ENCODE measurements at places on chromosomes 2 and 18.

DNA sequence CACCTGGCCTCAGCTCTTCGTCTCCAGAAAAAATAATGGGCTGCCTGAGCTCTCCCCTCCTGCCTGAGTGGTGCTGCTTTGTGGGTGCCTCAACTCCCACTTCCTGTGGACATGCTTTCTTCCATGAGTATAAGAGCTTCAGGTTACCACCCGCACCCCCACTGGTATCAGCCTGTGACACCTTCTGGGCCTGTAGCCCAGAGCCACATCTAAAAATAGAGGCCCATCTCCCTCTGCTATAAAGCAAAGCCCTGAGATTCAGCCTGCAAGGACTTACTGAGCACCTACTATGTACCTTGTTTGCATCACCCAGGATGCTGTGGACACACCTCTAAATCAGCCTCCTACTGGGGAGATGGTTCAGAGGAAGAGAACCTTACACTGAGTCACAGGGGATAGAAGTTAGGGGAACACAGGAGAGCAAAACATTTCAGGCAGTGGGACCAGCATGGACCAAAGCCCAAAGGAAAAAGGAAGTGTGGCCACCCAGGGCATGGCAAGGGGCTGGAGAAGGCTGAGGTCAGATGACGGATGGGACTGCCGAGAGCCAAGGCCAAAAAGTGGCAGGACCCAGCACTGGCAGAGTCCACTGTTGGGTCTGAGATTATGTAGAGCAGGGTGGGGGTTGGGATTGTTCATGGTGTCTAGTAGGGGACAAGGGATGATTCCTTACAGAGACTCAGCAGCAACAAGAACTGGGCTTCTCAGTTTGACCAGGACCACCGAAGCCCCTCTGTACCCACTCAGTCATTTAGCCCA is 123.7 kb upstream of the PPP1CB start:
- DNase-seq = no peak

GRCh38 chr2:241282555-241282954 is 32.9 kb downstream of the HDLBP start:
- DNase-seq = no peak

- no peak for DNase-seq
Observed at GRCh38 chr2:218885981-218886947, 5.6 kb downstream of the WNT10A start.

GRCh38 chr2:176111309-176111663 is 4.2 kb downstream of the HOXD11 start:
- peak; percentile 55 for DNase-seq

DNA sequence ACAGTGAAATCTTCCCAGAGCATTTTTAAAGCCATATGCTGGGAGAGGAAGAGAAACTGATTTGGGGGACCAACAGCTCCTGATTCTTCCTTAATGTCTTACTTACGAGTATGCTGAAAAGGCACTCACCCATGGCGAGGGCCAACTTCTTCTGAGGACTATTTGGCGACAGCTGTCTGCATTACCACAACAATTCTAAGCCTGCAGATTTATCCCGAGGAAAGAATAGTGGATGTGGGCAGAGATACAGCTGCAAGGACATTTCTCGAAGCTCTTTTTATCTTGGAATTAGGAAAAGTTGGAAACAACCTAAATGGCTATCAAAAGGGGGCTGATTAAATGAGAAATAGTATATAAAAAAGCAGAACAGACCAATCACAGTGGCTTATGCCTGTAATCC is 40.3 kb upstream of the FHL2 start:
- no peak for DNase-seq

GRCh38 chr18:52093171-52093570 is 246.8 kb upstream of the DCC start:
- DNase-seq = no peak

DNA sequence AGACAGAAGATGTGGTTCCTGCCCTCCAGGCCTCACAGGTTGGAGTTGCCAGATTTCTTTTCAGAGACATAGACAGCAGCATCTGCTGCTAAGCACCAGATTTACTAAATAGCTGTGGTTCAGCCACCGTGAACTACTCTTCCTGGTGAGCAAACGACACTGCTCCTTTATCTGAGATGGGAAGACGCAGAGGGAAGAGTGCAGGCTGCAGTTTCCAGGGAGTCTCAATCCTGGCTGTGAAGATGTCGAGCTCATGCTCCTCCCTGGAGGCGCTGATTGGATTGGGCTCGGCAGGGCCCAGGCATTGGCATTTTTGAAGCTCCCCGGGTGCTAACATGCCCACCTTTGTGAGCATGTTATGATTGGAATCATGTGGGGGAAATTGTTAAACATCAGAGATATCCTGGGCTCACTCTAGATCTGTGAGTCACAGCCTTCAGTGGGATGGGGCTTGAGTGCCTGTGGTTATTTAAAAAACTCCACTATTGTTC is 314.8 kb downstream of the TSN start:
- no peak for DNase-seq

- no peak for DNase-seq
Observed at GRCh38 chr2:205731583-205731981, 49.3 kb downstream of the NRP2 start.
